Uterus (tissue), 4 donors: ENCODE measurements at places on chromosomes 11 and 22. TPM values are rescaled to one million over a fixed set of nuclear protein-coding genes. Genes with fewer than 3 reads are reported as not detected.

Gene ZNF215
- 3.2 TPM for total RNA-seq

Gene OR52I2
- not detected for total RNA-seq

Gene MUC6
- total RNA-seq = not detected

Gene ZBTB16
- 196 TPM for total RNA-seq

Gene ATP5MG
- 122 TPM for total RNA-seq

Gene AGBL2
- 1.4 TPM for total RNA-seq

Gene ATG16L2
- total RNA-seq = 35.6 TPM

Gene RASSF7
- total RNA-seq = 5.9 TPM

Gene SELENOH
- total RNA-seq = 78.3 TPM

Gene POU2AF3
- 13.2 TPM for total RNA-seq

Gene CD3D
- not detected for total RNA-seq

Gene OR5AS1
- not detected for total RNA-seq

- DNase-seq = no peak
Observed at GRCh38 chr11:64011371-64011770, 24.4 kb upstream of the FLRT1 start.

- peak; percentile 97 for DNase-seq
Observed at GRCh38 chr11:8709002-8709672, 26.5 kb downstream of the RPL27A start.

DNA sequence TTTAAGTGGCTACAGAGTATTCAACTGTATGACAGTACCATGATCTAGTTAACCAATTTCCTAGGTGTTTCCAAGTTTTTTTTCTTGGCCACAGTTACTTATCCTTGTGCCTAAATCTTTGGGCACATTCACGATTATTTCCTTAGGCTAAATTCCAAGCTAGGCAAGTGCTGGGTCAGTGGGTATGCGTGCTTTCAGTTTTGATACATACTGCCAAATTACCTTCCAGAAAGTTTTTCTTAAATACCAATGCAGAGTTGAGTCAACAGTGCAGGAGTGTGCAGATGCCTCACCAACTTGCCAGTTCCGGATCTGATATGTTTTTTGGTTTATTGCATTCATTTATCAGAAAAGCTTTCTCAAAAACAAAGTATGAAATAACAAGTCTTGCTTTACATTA lies 67.9 kb upstream of the OR4B1 start:
- DNase-seq = no peak

DNA sequence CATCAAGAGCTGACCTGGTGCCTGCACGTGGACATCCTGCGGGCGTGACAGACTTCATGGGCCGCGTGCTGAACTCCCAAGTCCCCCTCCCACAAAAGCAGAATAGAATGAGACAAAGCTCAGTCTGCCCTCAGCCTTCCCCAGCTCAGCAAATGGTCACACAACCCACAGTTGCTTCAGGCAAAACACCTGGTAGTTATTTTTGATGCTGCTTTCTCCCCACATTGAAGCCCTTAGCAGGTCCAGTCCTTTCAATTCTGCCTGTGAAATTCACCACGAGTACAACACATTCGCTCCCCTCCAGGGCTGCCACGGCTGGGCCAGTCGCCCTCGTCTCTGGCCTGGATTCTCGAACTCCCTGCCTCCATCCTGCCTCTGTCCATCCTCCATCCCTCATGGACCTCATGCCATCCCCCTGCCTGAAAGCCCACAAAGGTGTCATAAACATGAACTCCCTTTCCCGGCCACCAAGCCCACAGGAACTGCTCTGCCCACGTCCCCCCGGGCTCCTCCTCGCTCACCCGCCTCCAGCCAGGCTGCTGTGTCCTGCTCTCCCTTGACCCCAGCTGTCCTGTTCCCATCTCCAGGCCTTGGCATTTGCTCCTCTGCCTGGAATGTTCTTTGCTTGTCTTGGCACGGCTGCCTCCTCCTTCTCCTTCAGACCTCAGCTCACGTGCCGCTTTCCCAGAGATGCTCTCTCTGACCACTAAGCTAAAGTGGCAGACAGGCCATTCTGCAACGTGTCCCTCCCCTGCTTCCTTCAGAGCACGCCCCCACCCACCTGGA lies 42.1 kb downstream of the SCUBE1 start:
- DNase-seq = no peak

DNA sequence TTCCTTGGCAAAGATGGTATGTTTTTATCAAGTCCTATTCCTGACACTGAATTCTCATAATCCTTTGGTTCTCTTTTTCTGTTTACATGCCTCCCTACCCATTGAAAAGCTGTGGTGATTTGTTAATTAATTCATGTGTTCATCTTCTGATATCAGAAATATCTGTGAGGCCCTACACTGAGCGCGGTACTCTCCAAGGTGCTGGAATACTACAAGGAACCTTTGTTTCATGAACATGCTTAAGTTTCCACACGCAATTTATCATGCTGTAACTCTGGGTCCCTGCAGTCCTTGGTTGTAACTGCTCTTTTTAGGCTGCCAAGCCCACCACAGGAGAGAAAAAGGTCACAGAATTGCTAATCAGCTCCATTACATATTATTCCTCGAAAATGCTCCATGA lies 331.8 kb downstream of the FAT3 start:
- DNase-seq = no peak

- no peak for DNase-seq
Observed at GRCh38 chr22:50217543-50218152, 16.8 kb downstream of the SELENOO start.

- DNase-seq = no peak
Observed at GRCh38 chr11:64146036-64146955, 19.6 kb downstream of the MACROD1 start.

- no peak for DNase-seq
Observed at GRCh38 chr11:19602406-19602805, 110.2 kb upstream of the NAV2 start.

DNA sequence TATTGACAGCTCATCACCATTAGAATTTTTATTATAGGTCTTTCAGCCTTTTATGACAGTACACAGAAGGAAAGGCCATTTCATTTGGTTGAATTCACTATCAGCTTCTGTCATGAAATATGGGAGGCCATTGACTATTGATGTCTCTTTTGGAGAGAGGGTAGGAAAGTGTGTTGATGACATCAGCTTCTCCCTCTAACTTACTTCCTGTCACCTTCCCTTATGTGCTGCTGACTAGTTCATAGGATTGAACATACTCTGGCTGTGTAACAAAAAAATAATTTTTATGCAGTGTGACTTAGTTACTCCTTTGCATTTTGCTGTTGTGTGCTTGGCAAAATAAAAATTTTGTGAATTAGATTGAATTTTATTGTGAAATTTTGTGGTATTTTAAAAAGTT lies 769.2 kb downstream of the METTL15 start:
- DNase-seq = no peak

- DNase-seq = no peak
Observed at GRCh38 chr22:34160141-34160783, 240.0 kb upstream of the LARGE1 start.

GRCh38 chr11:112765337-112765736 lies 195.9 kb upstream of the NCAM1 start:
- DNase-seq = no peak

GRCh38 chr11:17743808-17744119 lies 9.2 kb downstream of the KCNC1 start:
- DNase-seq = no peak

DNA sequence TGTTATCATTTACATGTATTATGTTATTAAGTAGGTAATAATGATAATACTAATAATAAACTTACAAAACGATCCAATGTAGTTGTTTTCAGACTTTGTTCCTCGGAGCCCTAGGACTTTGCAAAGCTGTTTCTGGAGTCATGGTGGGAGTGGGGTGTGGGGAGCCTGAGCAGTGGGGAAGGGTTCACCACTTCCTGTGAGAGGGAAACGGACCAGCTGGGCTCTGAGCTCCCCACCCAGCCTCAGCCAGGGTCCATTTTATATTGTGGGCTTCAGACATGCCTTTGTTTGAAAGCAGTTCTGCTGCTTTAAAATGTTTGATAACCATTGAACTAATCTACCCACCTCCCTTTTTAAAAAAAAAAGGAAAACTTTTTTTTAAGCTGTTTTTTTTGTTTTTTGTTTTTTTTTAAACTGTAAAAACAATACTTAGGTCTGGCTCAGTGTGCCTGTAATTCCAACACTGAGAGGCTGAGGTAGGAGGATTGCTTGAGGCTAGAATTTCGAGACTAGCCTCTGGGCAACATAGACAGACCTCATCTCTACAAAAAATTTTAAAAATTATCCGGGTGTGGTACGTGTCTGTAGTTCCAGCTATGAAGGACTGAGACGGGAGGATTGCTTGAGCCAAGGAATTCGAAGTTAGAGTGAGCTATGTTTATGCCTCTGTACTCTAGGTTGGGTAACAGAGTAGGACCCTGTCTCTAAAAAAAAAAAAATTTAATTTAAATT lies 7.0 kb downstream of the SERPING1 start:
- no peak for DNase-seq

DNA sequence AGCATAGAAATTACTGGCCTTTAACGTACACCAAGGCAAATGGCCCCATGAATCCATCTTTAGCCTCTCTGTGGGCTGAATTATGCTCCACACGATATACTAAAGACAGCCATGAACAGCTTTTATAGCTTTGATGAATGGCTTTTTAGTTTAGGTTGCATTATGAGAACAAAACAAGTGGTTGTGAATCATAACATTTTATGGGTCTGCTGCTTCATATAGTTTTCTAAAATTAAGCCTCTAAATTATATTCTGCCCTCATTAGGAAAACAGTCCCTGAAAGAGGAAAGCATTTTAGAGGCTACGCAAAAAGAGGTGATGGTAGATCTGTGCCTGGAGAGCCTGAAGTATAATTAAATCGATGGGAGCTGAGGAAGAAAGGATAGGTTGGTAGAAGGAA lies 221.3 kb downstream of the CADM1 start:
- no peak for DNase-seq

- DNase-seq = no peak
Observed at GRCh38 chr11:104061853-104062521, 25.5 kb downstream of the DDI1 start.

DNA sequence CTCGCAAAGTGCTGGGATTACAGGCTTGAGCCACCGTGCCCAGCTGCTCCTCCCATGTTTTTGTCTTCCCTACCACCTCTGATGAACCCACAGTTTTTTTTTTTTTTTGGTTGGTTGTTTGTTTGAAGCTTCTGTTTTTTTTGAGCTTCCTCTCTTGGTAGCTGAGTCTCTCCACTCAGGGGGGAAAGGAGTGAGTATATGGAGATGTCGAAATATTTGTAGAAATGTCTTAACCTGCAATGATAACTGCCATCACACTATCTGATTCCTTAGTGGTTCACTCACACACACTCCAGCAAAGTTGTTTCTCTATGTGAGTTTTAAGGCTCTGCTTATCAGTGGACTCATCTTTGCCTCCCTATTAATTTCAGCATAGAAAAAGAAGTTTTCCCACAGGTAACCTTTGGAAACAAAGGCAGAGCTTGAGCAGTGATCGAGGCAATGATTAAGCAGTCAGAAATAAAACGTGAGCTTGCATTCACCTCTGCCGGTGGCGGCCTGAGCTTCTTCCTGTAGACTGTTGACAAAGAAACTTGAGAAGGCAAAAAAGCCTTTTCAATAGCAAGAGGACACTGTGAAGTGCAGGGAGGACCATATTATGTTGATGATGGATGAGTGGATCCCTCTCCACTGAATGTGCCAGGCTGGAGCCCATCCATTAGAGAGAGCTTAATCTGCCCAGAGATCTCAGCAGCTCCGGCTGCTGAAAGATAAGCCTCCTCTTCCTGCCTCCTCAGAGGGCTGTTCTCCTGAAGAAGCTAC lies 29.0 kb upstream of the RASSF10 start:
- no peak for DNase-seq
